ENCODE measurements at places on chromosomes 16 and 17. TPM values are rescaled to one million over a fixed set of nuclear protein-coding genes. Genes with fewer than 3 reads are reported as not detected.

DNA sequence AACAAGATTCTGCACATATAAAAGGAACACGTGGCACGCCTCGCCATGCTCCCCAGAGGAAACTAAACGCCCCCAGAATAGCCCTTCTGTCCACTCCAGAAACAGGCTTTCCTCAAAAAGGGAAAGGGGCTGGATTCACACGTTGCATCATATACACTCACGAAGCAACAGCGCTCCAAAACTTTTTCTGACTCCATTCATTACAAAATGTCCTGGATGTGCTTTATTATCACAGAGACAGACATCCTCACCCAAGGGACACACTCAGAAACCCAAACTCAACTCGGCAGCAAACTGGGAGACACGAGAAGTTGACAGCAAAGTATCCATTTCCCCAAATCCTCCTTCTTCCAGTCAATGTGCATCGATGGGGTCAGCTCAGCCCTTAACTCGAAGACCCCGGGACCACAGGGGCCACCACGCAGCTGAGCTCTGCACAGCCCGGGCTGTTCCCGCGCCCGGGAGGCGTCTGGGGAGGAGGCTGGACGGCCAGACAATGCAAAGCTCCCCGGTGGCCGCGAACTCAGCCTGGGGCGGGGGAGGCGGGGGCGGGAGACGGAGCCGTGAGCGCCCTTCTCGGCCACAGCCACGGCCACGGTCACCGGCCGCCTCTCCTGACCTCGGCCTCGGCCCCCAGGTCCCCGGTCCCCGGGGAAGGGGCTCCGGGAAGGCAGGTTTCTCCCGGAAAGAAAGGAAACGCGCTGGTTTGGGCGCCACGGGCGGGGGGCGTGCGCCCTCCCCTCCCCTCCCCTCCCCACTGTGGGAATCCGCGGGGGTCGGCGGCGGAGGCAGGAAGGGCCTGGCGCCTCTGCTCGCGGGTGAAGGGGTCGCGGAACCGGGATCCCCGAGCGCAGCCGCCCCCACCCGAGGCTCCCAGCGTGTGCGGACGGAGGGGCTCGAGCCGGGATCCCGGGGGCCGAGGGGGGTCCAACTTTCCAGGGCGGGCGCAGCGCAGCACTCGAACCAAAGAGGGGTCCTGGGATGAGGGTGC is 1.2 kb downstream of the NXN start:
- no peak for DNase-seq

Gene LRRC45
- 11.1 TPM for polyA plus RNA-seq

GRCh38 chr17:19392303-19392702 is 5.3 kb upstream of the MFAP4 start:
- no peak for DNase-seq

DNA sequence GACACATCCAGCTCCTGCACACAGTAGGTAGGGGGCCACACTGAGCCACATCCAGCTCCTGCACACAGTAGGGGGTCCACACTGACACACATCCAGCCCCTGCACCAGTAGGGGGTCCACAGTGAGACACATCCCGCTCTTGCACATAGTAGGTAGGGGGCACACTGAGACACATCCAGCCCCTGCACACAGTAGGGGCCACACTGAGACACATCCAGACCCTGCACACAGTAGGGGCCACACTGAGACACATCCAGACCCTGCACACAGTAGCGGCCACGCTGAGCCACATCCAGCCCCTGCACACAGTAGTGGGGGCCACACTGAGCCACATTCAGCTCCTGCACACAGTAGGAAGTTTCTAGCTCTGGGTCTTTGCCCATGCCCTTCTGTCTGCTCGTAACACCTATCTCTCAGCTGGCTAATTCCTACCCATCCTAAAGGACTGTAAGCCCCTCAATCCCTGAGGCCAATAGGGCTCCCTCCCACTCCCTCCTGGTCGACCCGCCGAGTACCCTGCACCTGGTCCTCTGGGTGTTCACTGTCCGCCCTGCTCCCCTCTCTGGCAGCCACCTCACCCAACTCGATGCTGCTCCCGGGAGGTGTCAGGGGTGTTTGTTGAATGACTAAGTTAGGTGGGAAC is 9.4 kb upstream of the ATP2A3 start:
- DNase-seq: no peak

Gene TMIGD1
- polyA plus RNA-seq: 0.78 TPM

Gene MYH8
- polyA plus RNA-seq: 0.62 TPM

DNA sequence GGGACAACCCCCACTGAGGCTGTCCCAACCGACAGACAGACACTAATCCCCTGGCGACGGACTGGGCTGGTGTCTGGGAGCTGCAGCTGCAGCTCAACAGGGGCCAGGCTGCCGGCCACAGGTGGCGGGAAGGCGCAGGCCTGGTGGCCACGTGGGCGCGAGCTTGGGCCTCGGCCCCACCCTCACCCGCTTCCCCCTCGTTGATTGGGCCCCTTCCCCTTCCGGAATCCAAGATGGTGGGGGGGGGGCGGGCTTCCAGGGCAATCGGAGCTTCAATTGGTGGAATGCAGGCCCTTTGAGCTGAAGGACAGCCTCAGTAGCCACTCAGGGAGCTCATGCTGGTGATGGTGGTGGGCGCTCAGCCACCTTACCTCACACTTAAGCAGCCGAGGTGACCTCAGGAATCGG is 8.7 kb upstream of the TBX4 start:
- DNase-seq: no peak

- no peak for DNase-seq
Measured at GRCh38 chr17:55673743-55674506, 48.7 kb downstream of the TMEM100 start.

Data from right renal pelvis (tissue), 4 donors.